ENCODE measurements at places on chromosomes 6 and 20.
A peak's percentile ranks its signal among the peaks of the same experiment; 100 is the strongest.

- no peak for DNase-seq
Measured at GRCh38 chr20:50379049-50379990, 130.9 kb upstream of the PTPN1 start.

GRCh38 chr6:30599625-30600324, 17.3 kb downstream of the PPP1R10 start:
- DNase-seq = no peak

- DNase-seq = no peak
Measured at GRCh38 chr6:158073776-158074175, 92.1 kb downstream of the SYNJ2 start.

- DNase-seq = no peak
Measured at GRCh38 chr20:20814685-20815084, 102.2 kb upstream of the RALGAPA2 start.

DNA sequence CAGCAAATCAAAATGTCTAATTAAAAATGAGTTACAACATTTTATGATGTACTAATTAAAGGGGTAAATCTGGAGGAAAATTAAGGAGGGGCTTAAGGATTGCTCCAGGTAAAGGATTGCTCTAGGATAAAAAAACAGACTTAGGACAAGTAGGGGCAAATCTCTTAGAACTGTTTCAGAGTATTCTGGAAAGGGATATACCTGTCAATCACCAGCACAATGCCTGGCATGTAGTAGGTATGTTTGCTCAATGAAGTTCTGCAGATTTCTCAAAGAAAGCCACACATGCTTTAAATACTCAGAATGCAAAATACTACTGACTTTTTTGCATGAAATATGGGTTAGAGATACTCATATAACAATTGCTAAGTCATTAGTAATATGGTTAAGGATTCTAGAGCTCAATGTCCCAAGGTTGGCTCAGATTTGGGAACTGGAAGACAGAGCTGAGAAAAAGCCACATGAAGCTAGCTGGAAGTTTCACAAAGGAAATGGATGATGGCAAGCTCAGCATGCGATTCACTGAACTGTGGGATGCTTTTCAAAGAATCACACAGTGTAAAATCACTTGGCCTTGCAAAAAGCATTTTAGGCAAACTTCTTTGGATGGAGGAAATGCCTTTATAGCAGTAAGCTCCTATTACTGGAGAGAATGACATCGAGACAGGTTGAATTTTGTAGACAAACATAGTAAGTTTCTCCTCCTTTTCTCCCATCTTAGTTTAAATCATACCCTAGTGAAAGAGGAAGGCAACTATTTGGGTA, 72.8 kb downstream of the MAP3K5 start:
- no peak for DNase-seq

DNA sequence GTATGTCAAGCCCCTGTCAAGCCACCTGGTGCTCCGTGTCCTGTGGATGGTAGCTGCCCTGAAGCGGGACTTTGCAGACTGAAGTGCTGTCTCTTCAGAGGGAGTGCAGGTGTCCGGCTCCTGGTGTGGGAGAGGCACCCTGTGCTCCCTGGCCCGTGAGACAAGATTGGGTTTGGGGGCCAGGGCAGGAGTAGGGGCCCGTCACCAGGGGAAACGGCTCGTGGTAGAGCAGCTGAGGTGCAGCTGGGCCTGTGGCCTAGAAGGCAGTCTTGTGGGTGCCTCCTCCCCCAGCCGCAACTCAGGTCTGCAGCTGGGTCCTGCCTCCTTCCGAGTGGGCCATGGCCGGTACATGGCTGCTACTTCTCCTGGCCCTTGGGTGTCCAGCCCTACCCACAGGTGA, at the start of gene PTCRA:
Gene PTCRA, plus strand, starts transcription at position 322 of the 400 bp plus-strand sequence. Its CDS starts 17 bp downstream, at position 339.
- DNase-seq = peak; percentile 31

GRCh38 chr6:45326698-45327417, 1.3 kb upstream of the RUNX2 start:
- no peak for DNase-seq
